ENCODE measurements at places on chromosomes 6 and 20. TPM values are rescaled to one million over a fixed set of nuclear protein-coding genes. Genes with fewer than 3 reads are reported as not detected.
A peak's percentile ranks its signal among the peaks of the same experiment; 100 is the strongest.

DNA sequence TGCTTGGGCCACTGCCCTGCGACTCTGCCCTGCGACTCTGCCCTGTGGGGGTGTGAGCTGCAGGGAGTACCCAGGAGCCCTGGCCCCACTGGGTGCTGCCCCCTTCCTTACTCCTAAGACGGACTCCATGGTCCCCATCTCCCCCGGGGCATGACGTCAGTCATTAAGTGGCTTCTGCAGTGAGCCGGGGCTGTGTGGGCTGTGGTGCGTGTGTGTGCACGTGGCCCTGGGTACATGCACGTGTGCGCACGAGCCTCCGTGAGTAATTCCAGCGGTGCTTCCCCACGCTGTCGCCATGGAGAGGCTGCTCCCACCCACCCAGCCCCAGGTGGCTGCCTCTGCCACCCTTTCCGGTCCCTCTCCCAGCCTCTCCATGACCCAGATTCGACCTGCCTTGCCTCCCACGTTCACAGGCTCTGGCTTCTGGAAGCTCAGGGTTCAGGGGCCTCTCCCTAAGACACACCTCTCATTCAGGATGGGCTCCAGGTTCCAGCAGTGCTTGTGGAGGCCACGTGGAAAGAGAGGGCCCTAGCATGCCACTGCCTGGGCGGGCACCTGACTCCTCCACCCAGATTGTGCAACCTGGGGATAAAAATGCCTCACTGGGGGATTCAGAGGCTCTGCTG is 88.3 kb downstream of the DLGAP4 start:
- peak; percentile 54 for DNase-seq

The HSD17B8 gene
- polyA plus RNA-seq: 20.7 TPM

The BIRC7 gene
- not detected for polyA plus RNA-seq

- DNase-seq: no peak
These were observed 13.2 kb downstream of the STX16 start for GRCh38 chr20:58664331-58664730.

The TREM2 gene
- polyA plus RNA-seq: 4.0 TPM

GRCh38 chr6:46967826-46968349 is 46.1 kb upstream of the ADGRF5 start:
- no peak for DNase-seq

DNA sequence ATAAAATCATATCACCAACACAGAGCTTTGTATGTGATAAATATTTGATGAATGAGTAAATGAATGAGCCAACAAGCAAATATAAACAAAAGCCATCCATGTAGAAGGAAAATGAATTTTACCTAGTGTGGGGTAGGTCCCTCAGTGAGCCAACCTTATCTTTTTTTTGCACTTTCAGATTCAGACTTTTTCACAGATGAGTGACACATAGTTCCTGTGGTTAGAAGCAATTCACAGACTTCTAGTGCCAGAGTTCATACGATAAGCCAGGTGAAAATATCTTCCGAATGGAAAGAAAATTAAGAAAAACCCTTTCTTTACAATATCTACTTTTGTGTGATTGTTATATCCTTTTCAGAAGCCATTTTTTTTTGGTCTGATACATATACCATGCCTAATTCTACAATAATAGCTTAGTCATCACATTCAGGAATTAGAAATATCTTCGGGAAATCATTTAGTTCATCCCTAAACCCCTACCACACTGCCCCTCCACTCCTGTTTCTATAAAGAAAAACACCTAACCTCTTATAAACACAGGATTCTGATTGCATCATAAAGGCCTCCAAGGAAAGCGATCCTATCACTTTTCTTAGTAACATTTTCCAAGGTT is 82.7 kb upstream of the CNR1 start:
- DNase-seq: no peak

GRCh38 chr20:53154540-53154939 is 182.4 kb downstream of the TSHZ2 start:
- no peak for DNase-seq

DNA sequence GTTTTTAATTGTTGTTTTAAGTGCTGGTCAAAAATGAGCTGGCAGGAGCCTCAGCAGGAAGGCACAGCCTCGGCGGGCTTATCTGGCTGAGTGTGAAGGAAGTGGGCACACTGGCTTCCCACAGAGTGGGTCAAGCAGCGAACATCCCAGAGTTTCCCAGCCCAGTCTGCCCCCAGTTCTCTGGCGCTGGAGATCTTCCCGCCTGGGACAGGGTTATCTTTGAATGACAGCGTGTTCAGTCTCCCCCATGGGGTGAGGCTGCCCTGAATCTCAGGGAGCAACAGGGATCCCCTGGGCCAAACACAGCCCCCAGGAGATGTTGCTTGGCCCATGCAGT is 122.2 kb upstream of the PTPN1 start:
- no peak for DNase-seq

DNA sequence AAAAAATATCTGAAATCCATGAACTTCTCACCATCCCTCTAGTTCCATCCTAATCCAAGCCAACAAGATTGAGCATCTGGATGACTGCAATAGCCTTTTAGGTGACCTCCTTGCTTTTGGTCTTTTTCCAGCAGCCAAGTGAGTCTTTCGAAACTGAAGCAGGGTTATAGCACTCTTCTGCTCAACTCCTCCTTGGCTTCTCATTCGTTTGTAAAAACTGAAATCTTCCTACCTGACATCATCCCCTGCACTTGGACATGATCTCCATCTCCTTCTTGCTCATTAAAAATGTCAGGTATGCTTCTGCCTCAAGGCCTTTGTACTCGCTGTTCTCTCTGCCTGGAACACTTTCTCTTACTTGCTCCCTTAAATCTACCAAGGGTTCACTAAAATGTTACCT is 46.0 kb downstream of the STX7 start:
- DNase-seq: no peak

DNA sequence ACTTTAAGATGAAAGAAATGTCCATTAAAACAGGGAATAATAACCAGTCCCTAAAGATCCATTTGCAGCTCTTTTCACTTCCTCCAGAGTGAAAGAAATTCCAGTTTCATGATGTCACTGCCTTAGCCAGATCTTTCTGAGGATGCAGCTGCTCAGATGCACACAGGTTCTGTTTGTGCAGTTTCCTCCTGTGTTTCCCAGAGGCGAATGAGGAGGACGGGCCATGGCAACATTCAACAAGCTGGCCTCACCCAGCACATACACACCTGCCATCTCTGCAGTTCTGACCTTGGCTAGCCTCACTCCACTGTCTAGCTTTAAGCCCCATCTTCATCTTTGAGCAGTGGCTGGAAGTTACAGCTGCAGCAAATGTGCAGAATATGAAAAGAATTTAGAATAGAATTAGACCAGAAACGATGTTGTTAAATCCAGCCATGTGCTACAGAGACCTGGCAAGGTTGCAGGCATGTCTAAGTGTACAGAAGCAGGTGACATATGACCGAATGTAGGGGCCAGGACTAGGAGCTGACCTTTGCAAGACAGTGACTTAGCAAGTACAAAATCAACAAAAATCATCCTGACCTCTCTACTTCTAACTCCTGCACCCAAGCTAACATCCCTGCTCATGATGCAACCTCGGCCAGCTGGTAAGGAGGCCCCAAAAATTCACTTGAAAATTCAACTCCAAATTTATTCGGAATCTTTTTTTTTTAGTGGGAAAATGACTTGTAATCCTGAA is 35.0 kb downstream of the FAM50B start:
- DNase-seq: peak; percentile 5

DNA sequence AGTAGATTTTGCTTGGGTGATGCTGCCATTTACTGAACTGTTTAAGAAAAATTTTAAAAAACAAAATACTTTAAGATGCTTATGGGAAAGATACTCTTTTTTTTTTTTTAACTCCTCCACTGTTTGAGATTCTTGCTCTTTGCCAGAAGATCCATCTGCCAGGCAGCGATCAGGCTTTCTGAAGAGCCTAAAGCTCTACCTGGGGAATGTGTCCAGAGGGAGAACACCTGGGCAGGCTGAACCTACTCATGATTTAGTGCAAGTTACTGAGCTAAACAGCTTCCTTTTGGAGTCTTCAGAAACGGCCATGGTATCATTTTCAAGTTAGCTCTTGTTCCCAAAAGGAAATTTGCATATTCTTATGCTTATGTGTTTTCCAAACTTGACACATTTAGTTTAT is 23.5 kb upstream of the MLIP start:
- no peak for DNase-seq

The HEY2 gene
- polyA plus RNA-seq: not detected

DNA sequence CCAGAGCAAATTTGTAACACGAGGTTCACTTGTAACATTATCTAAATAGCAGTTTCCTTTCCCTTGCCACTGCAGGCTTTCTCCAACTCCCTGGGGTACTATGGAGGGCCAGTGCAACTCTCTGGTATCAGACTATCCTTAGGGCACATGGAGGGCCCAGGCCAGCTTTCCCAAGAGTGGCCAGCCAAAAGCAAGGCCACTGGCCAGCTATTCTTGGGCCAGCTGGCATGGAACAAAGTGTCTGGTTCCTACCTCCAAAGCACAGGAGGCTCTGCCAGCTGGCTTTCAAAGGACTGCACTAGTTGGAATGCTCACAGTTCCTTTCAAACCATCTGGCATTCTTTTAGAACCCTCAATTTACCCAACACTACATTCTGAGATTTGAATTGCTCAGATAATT is 8.7 kb downstream of the RNF24 start:
- DNase-seq: no peak

The ACOT13 gene
- 41.5 TPM for polyA plus RNA-seq

The FOXF2 gene
- polyA plus RNA-seq: 0.34 TPM

The LCA5 gene
- polyA plus RNA-seq: 1.6 TPM

- no peak for DNase-seq
These were observed 54.2 kb upstream of the MLIP start for GRCh38 chr6:54057058-54057457.

DNA sequence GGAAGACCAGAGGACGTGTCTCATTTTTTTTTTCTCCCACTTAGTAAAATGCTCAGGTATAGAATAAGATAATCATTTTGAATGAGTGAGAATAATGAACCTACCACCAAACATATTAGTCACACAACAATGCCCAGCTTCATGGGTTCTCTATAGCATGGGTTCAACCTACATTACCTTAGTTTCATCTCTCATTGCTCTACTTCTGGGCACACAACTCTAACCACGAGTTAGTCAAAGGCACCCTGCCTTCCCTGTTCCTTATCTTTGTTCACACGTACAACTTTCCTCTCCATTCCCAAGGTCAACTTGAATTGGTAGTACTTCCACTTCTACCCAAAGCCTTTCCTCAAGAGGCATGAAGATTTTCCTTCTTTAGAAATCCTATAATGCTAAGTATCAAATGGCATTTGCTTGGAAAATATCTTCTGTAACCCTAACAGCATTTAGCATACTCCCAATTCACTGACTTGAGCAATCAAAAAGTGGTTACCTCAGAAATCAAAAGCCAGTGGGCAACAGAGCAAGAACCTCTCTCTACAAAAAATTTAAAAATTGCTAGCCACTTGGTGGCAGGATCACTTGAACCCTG is 20.9 kb downstream of the DEK start:
- no peak for DNase-seq

The TFAP2A gene
- polyA plus RNA-seq: 27.7 TPM

The OPRM1 gene
- not detected for polyA plus RNA-seq

- no peak for DNase-seq
These were observed 7.7 kb upstream of the VSX1 start for GRCh38 chr20:25089662-25090061.
